ENCODE measurements at places on chromosomes 3 and 15. TPM values are rescaled to one million over a fixed set of nuclear protein-coding genes. Genes with fewer than 3 reads are reported as not detected.

DNA sequence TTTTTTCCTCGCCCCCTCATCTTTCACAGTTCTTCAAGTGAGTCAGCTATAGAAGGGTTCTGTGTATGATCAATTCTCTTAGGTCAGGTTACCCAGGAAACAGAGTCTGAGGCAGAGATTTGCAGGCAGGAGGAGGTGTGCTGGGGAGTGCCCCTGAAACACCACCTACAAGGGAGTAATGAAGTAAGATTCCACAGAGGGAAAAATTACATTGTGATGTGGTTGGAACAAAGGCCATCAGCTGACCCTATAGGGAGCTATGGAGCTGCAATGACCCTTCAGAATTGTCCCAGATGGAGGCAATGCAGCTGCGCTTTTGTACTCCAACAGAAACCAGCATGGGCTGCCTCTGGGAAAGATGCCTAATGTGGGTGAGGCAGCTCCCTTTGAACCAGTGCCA, 142.2 kb upstream of the CNTN3 start:
- no peak overlapping the region for H3K27ac ChIP-seq
- no peak for DNase-seq
- H3K4me3 ChIP-seq, result no peak overlapping the region
- H3K27me3 ChIP-seq, result no peaks in the 10 kb centered on the region
- no peaks in the 10 kb centered on the region for H3K4me1 ChIP-seq
- no peaks in the 10 kb centered on the region for H3K36me3 ChIP-seq

- no peak overlapping the region for H3K27ac ChIP-seq
- peaks cover 9% of the 10 kb centered on the region for H3K4me1 ChIP-seq
- no peak for DNase-seq
- peaks cover 46% of the 10 kb centered on the region for H3K27me3 ChIP-seq
- no peaks in the 10 kb centered on the region for H3K36me3 ChIP-seq
- H3K4me3 ChIP-seq, result no peak overlapping the region
Measured at GRCh38 chr3:38989917-38990510, 61.7 kb downstream of the SCN11A start.

DNA sequence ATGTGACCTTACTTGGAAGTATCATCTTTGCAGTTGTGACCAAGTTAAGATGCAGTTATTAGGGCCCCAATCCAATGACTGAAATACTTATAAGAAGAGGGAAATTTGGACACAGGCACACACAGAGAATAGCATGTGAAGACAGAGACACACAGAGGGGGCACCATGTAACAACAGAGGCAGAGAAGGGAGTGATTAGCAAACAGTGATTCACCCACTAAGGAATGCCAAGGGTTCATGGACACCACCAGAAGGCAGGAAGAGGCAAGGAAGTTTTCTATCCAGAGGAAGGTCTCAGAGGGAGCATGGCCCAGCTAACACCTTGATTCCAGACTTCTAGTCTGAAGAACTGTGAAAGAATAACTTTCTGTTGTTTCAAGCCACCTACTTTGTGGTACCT, 25.0 kb downstream of the SIDT1 start:
- peaks cover 25% of the 10 kb centered on the region for H3K4me1 ChIP-seq
- DNase-seq, result peak; percentile 35
- peaks cover 5% of the 10 kb centered on the region for H3K27me3 ChIP-seq
- no peaks in the 10 kb centered on the region for H3K36me3 ChIP-seq
- no peak overlapping the region for H3K4me3 ChIP-seq

DNA sequence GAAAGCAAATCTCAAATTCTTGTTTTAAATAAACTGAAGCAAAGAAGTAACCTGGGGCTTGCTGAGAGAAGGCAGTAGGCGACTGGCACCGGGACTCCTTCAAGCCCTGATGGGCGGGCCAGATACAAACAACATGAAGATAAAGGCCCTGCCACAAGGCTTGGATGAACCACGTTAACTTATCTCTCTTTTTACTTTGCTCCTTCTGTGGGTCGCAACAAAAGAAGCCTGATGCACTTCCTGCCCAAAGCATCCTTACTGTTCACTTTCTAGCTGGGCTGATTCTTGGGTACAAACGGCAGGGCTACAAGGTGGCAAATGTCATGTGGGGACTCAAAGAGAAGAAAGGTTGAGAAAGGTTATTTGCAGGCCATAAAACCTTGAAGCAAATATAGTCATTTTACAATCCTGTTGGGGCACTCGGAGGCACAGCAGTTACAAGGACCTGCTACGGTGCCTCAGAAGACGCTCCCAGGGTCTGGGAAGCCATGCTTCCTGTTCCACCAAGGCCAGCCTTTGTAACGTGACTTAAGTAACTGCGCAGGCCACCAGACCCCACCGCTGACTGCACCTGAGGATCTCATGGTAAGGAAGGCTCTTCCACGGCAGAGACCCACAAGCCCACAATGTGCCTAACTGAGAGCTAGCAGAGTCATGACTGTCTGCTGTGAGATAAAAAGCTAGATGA, 71.1 kb downstream of the CHSY1 start:
- H3K27ac ChIP-seq, result no peak overlapping the region
- DNase-seq, result no peak
- peaks cover 12% of the 10 kb centered on the region for H3K36me3 ChIP-seq
- no peak overlapping the region for H3K4me3 ChIP-seq
- no peaks in the 10 kb centered on the region for H3K4me1 ChIP-seq

GRCh38 chr3:66098436-66098835, 59.7 kb upstream of the MAGI1 start:
- no peak overlapping the region for H3K4me3 ChIP-seq
- DNase-seq, result no peak
- H3K4me1 ChIP-seq, result peaks cover 14% of the 10 kb centered on the region
- H3K27me3 ChIP-seq, result no peaks in the 10 kb centered on the region

DNA sequence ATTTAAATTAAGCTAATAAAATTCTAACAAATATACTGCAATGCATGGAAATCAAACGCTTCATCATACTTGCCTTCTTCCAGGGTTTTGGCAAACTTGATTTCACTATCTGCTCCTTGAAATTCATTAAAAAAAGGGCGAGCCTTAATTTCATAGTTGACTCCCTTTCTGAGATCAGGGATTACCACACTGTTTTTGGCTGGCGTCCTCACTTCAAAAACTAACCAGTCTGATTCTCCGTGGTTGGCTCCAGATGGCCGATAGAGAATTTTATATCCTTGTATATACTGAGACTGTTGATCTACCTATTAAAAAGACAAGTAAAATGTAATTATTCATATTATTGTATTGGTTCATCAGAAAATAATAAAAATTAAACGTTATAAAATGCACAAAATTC, 1106.8 kb downstream of the ROBO1 start:
- H3K4me3 ChIP-seq, result no peak overlapping the region
- DNase-seq, result no peak
- no peaks in the 10 kb centered on the region for H3K27me3 ChIP-seq
- H3K4me1 ChIP-seq, result no peaks in the 10 kb centered on the region

GRCh38 chr3:141959589-141960554, 83.4 kb downstream of the ATP1B3 start:
- H3K4me1 ChIP-seq, result no peaks in the 10 kb centered on the region
- DNase-seq, result no peak
- H3K27ac ChIP-seq, result no peak overlapping the region
- H3K36me3 ChIP-seq, result peaks cover 12% of the 10 kb centered on the region

- no peak for DNase-seq
- H3K4me1 ChIP-seq, result peaks cover 8% of the 10 kb centered on the region
- H3K27me3 ChIP-seq, result no peaks in the 10 kb centered on the region
Measured at GRCh38 chr3:15795651-15796308, 2.0 kb downstream of the ANKRD28 start.

GRCh38 chr3:78825118-78825857, 942.5 kb downstream of the ROBO1 start:
- H3K27me3 ChIP-seq, result no peaks in the 10 kb centered on the region
- no peak for DNase-seq
- H3K36me3 ChIP-seq, result no peaks in the 10 kb centered on the region
- H3K4me3 ChIP-seq, result no peak overlapping the region
- no peak overlapping the region for H3K27ac ChIP-seq

DNA sequence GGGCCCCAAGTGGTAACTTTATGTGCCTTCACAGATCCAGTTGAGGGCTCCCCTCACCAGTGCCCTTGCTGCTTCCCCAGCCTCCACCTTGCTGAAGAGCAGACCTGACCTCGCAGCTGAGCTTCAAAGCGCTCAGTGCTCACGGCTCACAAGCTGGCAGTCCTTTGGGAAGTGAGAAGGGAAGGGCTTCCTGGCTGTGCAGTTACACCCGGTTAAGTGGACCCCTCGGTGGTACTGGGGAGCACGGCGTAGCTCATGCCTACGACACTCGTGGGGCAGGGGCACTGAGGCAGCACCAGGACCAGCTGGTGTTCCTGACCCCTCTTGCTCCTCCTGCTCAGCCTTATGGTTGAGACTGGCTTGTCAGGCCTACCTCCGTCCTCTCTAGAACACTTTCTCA, 629.0 kb upstream of the TBL1XR1 start:
- H3K36me3 ChIP-seq, result peaks cover 5% of the 10 kb centered on the region
- no peaks in the 10 kb centered on the region for H3K27me3 ChIP-seq
- no peak overlapping the region for H3K27ac ChIP-seq
- peaks cover 74% of the 10 kb centered on the region for H3K4me1 ChIP-seq

The SYNPR gene
- total RNA-seq, result 0.90 TPM

The LRRFIP2 gene
- 41.9 TPM for total RNA-seq

The HYAL3 gene
- 4.3 TPM for total RNA-seq

The BTLA gene
- total RNA-seq, result not detected

The TMEM266 gene
- not detected for total RNA-seq

The PLA2G4D gene
- not detected for total RNA-seq

The GLT8D1 gene
- total RNA-seq, result 40.3 TPM

Measured in Calu3 (cell line).